ENCODE measurements at places on chromosomes 11 and 22.

GRCh38 chr22:17920992-17921650 is 103.2 kb downstream of the MICAL3 start:
- no peak for DNase-seq

DNA sequence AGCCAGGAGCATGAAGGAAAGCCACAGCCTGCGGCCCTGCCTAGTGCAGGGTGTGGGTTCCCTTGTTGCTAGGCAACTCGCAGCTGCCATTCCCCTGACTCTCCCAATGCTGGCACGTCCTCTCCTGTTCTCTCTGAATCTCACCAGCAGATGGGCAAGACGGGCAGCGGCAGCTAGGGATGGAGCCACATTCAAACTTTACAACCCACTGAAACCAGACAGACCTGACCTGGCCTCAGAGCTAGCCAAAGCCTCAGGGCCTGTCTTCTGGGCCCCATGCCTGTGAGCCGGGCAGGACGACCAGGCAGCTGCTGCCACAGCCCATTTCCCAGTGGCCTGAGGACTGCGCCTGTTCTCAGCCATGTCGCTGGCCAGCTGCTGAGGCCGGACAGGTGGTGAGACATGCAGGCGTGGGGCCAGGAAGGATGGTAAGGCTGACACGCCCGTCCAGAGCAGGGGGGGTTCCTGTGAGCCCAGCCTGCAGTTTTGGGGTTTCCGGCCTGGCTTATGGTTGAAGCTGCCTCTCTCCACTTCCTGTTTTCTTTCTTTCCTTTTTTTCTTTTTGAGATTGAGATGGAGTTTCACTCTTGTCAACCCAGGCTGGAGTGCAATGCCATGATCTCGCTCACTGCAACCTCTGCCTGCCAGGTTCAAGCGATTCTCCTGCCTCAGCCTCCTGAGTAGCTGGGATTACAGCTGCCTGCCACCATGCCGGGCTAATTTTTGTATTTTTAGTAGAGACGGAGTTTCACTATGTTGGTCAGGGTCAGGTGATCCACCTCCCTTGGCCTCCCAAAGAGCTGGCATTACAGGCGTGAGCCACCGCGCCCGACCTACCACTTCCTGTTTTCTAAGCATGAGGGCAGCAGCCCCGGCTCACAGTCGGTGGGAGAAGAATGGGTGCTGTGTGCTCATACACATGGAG is 4.1 kb downstream of the SUN2 start:
- peak; percentile 93 for DNase-seq

GRCh38 chr22:39289533-39289932 is 29.9 kb downstream of the RPL3 start:
- no peak for DNase-seq

DNA sequence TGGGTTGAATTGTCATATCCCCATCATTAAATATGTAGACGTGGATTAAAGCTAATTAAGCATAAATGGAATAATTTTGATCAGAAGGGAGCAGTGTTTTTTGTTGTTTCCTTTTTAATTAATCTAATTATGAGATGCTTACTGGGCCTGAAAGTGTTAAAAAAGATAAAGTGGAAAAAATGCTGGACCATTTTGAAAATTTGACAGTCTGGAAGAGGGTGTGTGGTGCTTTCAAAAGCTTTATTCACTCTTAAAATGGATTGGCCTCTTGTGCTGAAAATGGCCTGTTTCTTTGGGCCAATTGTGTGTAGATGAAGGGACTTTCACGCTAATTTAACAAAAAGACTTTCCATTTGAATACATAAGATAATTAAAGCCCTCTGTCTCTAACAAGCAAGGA is 1.8 kb downstream of the TNRC6B start:
- DNase-seq, result no peak

DNA sequence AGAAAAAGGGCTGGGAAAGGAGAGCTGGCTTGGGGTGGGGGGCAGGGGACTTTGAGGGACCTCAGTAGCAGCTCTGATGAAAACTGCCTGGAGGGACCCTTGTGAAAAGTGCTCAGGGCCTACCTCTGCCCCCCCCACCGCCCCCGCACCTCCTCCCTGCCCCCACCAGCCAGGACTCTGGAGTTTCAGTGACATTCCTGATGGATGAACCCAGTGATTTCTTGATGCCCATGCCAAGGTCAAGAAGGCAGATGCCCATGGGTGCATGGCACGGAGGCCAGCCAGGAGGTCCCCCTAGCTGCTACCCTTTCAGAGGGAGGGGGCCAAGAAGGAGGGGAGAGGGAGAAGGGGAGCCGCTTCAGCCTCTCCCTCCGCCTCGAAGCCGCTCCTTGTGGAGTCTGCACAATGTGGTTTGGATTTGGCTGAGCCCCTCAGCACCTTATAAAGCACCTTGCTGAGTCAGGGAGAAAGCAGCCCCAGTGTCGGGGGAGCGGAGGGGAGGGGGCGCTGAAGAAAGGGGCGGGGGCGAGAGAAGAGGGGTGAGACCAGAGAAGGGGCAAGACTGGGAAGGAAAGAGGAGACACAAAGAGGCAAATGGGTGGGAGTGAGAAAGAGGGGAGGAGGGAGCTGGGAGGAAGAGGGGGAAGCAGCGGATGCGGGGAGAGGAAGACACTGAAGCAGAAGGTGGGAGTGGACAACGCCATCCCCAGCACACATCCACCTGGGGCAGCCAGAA is 2.1 kb upstream of the CLCF1 start:
- no peak for DNase-seq

- DNase-seq, result no peak
These were observed 207.5 kb downstream of the PGR start for GRCh38 chr11:100922121-100922520.

DNA sequence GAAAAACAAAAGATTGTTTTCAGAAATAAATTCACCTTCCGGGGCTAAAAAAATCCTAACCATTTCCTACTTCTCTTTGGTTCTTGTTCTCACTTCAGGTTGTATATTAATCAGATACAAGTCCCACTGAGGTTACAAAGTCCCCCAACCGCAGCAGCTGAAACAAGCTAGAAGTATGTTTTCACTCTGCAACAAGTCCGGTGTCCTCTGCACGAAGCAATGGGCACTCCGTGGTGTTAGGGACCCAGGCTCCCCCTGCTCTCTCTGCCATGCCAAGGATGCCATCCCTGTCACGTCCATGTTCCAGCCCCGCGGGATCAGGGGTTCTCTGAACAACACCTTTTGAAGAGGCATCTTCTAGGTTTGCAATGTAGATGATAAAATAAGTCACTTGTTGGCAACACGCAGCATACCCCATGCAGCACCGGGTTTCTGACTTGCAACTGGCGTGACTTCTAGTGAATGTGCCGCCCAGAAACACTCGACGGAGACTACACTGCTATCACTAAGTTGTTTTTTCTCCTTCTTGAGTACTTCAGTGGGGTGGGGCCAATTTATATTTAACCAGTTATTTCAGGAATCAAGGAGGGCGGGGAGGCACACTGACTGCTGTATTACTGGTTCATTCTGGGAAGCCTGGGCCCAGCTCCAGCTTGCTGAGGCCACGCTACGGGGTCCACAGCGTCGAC is 25.4 kb upstream of the GSTP1 start:
- DNase-seq, result peak; percentile 52

DNA sequence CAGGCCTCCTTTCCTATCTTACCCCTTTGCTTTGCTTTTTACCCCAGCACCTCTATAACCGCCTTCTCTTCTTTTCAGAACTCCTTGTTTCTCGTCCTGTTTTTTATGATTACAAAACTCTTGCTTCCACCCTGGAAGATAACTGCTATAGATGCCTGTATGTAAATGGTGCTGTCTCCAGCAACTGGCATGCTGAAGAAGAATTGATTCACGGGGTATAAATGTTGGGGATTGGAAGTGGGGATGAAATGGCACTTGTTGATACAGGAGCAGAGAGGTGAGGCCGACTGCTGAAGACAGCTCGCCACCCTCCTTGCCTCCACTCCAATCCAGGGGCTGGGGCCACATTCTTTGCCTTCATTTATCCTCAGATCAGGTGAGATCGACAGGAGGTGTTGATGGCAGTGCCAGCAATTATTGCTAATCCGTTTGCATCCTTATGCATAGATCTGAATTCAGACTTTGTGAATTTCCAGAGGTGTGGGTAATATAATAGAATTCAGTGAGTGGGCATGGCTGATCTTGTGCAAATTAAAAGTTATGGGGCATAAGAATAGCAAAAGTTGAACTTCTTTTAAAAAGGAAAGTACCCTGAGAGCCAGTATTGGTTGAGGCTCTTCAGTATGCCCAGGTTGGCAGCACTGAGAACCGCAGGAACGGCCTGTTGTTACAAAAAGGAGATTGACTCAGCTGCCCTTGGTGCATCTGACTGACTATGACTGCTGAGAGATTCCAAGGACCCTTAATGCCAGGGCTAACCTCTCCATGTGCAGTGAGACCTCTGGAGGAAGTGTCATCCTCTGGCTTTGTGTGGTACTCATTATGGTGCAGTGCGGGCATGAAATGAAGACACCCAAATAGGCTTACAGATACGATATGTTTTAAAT is 5.3 kb downstream of the NEAT1 start:
- DNase-seq, result no peak

DNA sequence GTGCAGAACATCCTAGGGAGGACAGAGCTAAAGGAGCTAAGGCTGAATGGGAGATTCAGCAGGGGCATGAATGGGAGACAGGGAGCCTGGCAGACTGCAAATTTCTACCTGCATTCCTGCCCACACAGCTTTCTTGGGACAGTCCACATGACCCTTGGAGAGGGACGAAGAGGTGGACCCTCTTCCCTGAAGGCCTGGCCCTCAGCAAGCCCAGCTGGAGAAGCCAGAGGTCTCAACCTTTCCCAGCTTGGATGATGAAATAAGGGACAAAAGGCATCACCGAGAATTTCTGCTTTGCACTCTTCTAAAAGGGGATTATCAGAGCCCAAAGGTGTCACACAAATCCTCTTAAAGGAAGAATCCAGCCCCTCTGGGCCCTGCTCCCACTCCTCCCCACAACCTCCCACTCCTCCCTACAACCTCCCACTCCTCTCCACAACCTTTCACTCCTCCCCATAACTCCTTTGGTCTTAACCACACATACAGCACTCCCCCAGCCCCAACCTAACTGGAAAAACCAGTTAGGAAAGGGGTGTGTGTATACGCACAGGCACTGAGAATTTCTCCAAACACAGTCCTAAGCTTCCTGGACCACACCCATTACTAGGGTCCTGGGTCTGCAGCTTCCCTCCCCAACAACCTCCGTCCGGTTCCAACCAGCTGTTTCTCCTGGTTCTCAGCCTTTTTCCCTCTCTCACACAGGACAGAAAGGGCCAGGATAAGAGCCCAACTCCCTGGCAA is 38.4 kb downstream of the RPL27A start:
- no peak for DNase-seq

- DNase-seq, result no peak
These were observed 1.5 kb downstream of the MAP6 start for GRCh38 chr11:75667255-75667830.

DNA sequence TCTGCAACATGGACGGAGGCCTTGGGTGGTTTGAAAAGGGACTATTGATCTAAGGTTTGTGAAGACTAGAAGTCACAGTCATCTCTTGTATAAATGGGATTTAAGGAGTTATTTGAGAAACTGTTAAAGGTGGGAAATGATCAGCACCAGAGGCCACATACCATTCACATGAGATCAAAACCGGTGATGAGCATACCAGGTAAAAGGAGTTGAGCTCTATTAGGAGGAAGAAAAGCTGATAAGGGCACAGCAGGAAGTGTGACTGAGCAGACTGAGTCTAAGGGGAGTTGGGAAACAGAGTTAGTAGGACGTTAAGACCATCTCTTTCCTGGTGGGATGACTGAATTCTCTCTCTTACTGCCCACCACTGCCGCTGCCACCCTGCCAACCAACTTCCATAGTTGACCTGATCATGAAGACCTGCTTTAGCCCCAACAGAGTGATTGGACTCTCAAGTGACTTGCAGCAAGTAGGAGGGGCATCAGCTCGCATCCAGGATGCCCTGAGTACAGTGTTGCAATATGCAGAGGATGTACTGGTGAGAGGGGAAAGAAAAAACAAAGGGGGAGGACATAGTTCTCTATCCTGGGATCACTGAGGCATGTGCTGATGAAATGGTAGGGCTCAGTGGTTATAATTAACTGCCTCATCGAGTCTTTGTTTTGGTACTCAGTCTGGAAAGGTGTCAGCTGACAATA is 7.6 kb downstream of the EIF3F start:
- no peak for DNase-seq

DNA sequence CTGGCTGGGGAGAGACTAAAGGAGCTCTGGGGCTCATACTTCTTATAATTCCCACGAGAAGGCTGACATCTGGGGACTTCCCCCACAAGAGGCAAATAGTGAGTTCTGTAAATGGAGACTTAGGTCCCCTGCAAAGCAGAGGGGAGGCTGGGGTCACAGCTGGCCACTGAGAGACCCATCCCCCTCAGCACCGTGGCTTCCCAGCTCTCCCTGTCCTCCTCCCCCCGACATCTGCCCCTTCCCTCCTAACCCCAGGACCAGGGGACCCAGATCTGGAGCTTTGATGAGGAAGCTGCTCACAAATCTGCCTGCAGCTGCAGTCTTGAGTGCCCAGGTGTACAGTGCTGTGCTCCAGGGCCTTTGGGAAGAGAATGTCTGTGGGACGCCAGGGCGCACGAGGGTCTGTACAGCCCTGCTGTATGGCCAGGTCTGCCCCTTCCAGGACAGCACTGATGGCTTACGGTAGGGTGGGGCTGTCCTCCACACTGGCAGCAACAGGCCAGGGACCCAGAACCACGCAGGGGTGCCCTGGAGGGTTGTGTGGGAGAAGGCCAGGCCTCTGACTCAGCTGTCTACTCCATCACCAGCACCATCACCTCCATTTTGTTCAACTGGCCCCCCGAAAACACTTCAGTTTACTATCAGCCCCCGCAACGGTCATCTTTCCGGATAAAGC is 1.1 kb downstream of the RGL4 start:
- no peak for DNase-seq

DNA sequence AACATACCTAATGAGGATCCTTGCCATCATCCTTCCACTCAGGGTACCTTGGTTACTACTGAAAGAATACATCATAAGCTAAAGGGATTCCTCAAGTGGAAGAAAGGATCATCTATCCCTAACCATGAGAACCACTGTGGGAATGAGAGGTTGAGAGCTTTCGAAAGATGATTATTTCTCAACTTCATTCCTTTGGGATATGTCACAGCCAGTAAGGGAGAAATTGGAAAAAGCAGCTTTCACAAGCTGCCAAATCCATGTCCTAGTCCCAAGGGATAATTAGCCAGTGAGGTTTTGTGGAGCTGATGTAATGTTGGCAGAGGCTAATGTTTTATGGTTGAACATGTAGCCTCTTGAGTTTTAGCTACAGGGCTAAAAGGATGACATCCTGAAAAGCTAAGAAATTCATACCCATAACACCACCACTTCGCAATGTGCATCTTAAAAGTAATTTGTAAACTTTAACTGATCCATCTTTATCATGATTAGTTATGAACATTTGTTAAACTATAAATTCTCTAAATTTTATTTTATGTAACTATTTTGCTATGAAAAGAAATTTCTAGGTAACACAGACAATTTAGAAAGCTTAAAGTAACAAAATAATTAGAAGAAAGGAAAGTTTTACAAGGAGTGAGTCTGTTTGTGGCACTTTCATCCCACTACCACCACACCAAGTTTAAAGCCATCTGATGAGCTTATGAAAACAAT is 123.9 kb downstream of the MRTFA start:
- DNase-seq, result no peak

GRCh38 chr11:10584071-10584501 is 15.6 kb upstream of the LYVE1 start:
- DNase-seq, result no peak

- DNase-seq, result no peak
These were observed 12.4 kb downstream of the PCSK7 start for GRCh38 chr11:117219455-117219854.

GRCh38 chr11:57353446-57353845 is 15.3 kb downstream of the P2RX3 start:
- no peak for DNase-seq

GRCh38 chr11:66317322-66317722 is 478 bp upstream of the CD248 start:
- no peak for DNase-seq
